ENCODE measurements at places on chromosomes 6 and 20. TPM values are rescaled to one million over a fixed set of nuclear protein-coding genes. Genes with fewer than 3 reads are reported as not detected.

- no peaks in the 10 kb centered on the region for H3K4me1 ChIP-seq
- no peak overlapping the region for H3K27ac ChIP-seq
- H3K27me3 ChIP-seq, result no peaks in the 10 kb centered on the region
- DNase-seq, result no peak
Measured at GRCh38 chr6:146315381-146316174, 228.1 kb upstream of the RAB32 start.

The CAGE1 gene
- 0.13 TPM for total RNA-seq

The SALL4 gene
- 1.0 TPM for total RNA-seq

DNA sequence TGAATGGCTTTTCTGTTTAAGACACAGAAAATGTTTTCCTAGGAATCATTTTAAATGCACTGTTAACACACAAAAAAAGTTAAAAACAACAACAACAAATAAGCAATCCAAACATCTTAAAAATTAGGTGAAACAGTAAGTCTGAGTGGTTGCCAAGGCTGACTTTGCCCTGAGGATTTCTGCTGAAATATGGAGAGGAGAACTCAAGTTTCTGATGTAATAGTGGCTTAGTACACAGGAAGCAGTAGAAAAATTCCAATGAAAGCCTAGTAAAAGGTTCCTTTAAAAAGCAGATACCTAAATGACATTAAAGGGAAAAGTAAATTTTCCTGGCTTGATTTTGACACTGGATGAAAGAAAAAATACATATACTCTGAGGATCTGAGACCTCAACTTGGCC is 184.2 kb downstream of the EPM2A start:
- no peak overlapping the region for H3K27ac ChIP-seq
- no peaks in the 10 kb centered on the region for H3K27me3 ChIP-seq
- no peak overlapping the region for H3K4me3 ChIP-seq

- H3K27ac ChIP-seq, result no peak overlapping the region
- peaks cover 4% of the 10 kb centered on the region for H3K36me3 ChIP-seq
- H3K4me1 ChIP-seq, result peaks cover 27% of the 10 kb centered on the region
- H3K27me3 ChIP-seq, result no peaks in the 10 kb centered on the region
Measured at GRCh38 chr20:1298888-1299511, 29.9 kb downstream of the SDCBP2 start.

- no peaks in the 10 kb centered on the region for H3K36me3 ChIP-seq
- no peak overlapping the region for H3K27ac ChIP-seq
- no peak overlapping the region for H3K4me3 ChIP-seq
- no peak for DNase-seq
- H3K4me1 ChIP-seq, result no peaks in the 10 kb centered on the region
- peaks cover 2% of the 10 kb centered on the region for H3K27me3 ChIP-seq
Measured at GRCh38 chr6:127076466-127076865, 42.0 kb upstream of the RSPO3 start.

The SIM1 gene
- total RNA-seq, result 0.13 TPM

- no peak overlapping the region for H3K4me3 ChIP-seq
- H3K36me3 ChIP-seq, result peaks cover 3% of the 10 kb centered on the region
- H3K4me1 ChIP-seq, result peaks cover 48% of the 10 kb centered on the region
- H3K27me3 ChIP-seq, result peaks cover 10% of the 10 kb centered on the region
Measured at GRCh38 chr6:116446399-116446798, 14.8 kb upstream of the CALHM6 start.

DNA sequence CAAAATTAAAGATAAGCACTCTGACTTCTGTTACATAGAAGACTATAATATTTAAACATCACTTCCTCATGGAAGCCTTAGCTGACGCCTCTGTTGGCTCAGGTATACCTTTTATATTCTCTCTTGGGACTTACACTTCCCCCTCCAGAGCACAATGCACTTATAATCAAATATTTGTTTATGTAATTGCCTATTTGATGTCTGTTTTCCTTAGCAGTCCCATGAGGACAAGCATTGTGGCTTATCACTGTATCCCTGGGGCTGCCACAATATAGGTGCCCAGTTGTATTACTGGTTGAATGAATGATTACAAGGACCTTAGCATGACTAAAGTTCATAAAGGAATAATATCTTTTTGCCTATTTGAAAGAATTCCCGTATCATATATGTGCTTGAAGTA is 186.7 kb upstream of the VGLL2 start:
- H3K36me3 ChIP-seq, result no peaks in the 10 kb centered on the region
- H3K27me3 ChIP-seq, result no peaks in the 10 kb centered on the region
- no peak for DNase-seq
- no peak overlapping the region for H3K27ac ChIP-seq
- H3K4me1 ChIP-seq, result no peaks in the 10 kb centered on the region

GRCh38 chr6:138162111-138162954 is 594 bp downstream of the ARFGEF3 start:
- H3K36me3 ChIP-seq, result no peaks in the 10 kb centered on the region
- peaks cover 51% of the 10 kb centered on the region for H3K27me3 ChIP-seq
- H3K27ac ChIP-seq, result no peak overlapping the region
- H3K4me1 ChIP-seq, result peaks cover 13% of the 10 kb centered on the region
- no peak for DNase-seq
- H3K4me3 ChIP-seq, result peak overlapping the region; percentile 62

- H3K36me3 ChIP-seq, result no peaks in the 10 kb centered on the region
- H3K4me1 ChIP-seq, result no peaks in the 10 kb centered on the region
- no peak overlapping the region for H3K27ac ChIP-seq
- no peak overlapping the region for H3K4me3 ChIP-seq
- DNase-seq, result no peak
Measured at GRCh38 chr20:44357020-44357419, 1.5 kb downstream of the HNF4A start.

DNA sequence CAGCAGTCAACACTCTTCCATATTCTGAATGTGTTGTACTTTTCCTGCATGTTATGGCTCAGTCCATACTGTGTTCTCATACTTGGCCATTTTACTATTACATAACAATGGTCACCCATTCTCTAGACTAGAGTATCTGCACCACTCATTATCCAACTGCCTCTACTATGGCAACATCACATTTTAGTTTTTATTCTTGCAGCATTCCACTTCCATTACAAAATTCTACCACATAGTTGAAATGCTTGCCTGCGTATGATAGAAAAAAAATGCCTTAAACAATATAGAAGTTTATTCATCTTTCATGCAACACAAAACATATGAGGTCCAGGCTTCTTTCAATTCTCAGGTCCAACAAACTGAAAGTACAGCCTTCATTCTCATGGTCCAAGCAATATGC is 128.0 kb downstream of the TENT5A start:
- no peak overlapping the region for H3K27ac ChIP-seq
- no peak overlapping the region for H3K4me3 ChIP-seq
- DNase-seq, result no peak
- no peaks in the 10 kb centered on the region for H3K36me3 ChIP-seq
- no peaks in the 10 kb centered on the region for H3K27me3 ChIP-seq

- no peak overlapping the region for H3K27ac ChIP-seq
- DNase-seq, result no peak
- H3K27me3 ChIP-seq, result peaks cover 7% of the 10 kb centered on the region
- H3K4me1 ChIP-seq, result no peaks in the 10 kb centered on the region
- H3K4me3 ChIP-seq, result no peak overlapping the region
- no peaks in the 10 kb centered on the region for H3K36me3 ChIP-seq
Measured at GRCh38 chr20:50708845-50709635, 17.7 kb upstream of the RIPOR3 start.

DNA sequence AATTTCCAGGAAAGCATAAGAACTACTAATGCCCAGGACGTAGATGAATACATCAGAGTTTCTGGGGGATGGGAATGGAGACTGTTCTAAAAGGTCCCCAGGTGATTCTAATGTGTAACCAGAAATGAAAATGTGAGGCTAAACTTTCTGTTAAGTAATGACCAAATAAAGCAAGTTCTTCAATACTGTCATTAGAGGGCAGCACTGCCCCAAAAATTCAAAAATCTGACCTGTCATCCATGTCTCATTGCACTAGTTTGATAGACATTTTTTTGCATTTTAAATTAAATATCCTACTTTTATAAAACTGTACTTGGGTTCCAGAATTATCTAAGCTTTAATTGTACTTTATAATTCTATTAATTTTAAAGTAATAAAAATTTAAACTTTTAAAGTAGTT is 94.9 kb downstream of the RFX6 start:
- no peak for DNase-seq
- H3K27ac ChIP-seq, result no peak overlapping the region
- no peaks in the 10 kb centered on the region for H3K36me3 ChIP-seq
- H3K4me1 ChIP-seq, result no peaks in the 10 kb centered on the region

The OR12D3 gene
- not detected for total RNA-seq

The SUN5 gene
- total RNA-seq, result not detected

The CSNK2B gene
- 308 TPM for total RNA-seq

The KHDC1L gene
- not detected for total RNA-seq

- peaks cover 15% of the 10 kb centered on the region for H3K36me3 ChIP-seq
- H3K27ac ChIP-seq, result no peak overlapping the region
- DNase-seq, result no peak
- H3K4me1 ChIP-seq, result no peaks in the 10 kb centered on the region
- no peak overlapping the region for H3K4me3 ChIP-seq
- peaks cover 10% of the 10 kb centered on the region for H3K27me3 ChIP-seq
Measured at GRCh38 chr6:105713474-105714118, 310.7 kb upstream of the PREP start.

- H3K27me3 ChIP-seq, result peaks cover 14% of the 10 kb centered on the region
- DNase-seq, result no peak
Measured at GRCh38 chr6:35516712-35517111, 4.0 kb upstream of the TULP1 start.

DNA sequence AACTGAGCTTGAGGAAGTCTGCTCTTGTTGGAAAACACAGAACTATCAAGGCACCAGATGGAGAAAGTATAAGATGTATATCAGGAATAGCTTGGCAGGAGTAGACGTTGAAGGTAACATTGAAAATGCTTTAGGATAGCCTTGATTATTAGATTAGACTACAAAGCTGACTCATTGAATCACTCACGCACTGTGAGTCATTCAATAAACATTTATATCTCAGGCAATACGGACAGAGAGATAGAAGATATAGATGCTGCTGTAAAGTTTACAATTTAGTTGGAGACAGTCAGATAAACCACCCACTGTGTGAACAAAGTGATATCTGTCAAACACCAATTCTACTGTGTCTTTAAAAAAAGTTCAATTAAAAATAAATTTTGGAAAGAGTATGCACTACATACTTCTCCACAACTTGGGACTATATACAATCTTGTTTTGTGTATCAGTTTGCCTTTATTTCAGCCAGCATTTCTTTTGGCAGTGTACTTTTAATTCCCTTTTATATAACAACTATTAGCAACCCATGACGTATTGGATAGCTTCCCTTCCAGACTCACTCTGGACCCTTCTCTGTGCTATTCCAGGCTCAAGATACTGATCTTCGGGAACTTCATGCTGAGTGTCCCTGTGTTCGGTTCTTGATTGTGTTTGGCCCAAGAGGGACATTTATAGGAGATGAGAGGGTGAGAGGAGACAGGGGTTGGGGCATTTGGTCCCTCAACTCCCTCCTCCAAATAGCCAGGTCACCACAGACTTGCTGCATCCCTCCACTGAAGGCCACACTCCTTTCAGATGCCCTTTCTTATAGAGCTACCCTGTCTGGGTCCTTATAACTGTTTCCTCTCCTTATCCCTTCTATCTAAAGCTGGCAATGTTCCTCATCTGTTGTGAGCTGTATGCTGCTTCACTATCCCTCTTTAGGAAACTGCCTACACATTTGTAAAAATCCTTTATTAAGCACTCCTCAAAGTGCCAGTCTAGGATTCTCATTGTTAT is 176.6 kb upstream of the PTPRK start:
- no peak for DNase-seq

The MUCL3 gene
- not detected for total RNA-seq

DNA sequence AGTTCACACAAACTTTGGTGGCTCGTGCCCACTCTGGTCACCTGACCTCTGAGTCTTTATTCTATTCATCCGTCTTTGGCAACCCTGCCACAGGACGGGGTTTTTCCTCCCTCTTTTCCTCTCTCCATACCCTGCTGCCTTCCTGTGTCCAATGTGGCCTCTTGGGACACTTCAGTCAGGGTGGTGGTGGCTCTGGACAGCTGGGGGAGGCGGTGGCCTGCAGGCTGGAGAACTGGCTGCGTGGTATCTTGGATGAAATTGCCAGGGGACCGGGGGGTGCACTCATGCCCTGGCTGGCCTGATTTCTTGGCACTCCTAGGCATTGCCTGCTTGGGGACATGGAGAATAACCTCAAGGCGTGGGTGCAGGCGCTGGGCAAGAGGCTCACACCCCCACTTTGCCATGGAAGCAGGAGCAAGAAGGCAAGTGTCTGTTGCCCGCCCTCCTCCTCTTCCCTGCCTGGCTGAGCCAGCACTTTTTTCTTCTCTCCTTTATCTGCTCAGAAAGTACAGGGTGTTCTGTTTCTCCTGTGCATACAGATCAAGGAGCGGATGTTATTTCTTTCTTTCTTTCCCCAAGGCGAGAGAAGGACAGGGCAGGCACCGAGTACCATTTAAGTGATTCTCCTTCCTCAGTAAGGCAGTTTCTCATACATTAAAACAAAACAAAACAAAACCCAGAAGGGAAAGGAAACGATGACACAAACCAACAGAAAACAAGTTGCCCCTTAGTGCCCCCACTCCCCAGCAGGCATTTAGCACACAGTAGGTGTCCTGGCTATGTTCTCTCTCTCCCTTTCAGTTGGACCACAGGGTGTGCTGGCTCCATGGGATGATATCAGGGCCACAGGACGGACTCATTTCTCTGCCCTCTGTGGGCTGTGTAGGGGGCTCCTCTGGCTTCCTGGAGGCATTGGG is 155.5 kb upstream of the RNF24 start:
- no peak for DNase-seq
- H3K36me3 ChIP-seq, result peaks cover 7% of the 10 kb centered on the region
- H3K27me3 ChIP-seq, result peaks cover 2% of the 10 kb centered on the region
- peaks cover 56% of the 10 kb centered on the region for H3K4me1 ChIP-seq
- peak overlapping the region; percentile 79 for H3K4me3 ChIP-seq

Data from activated T-helper 1 cell treated with anti-CD3 and anti-CD28 coated beads, Interleukin-12 subunit alpha, Interleukin-12 subunit beta, Interleukin-2, Interleukin-4 antibody, amounts not matched to agents 30 ng/mL and 10 ng/mL and 1 ng/mL, durations not matched to agents 14 hours and 24 hours and 36 hours (primary cell).